CD4-positive, alpha-beta T cell treated with Interleukin-4 for 4 hours (primary cell): ENCODE measurements at places on chromosomes 2 and 18.

DNA sequence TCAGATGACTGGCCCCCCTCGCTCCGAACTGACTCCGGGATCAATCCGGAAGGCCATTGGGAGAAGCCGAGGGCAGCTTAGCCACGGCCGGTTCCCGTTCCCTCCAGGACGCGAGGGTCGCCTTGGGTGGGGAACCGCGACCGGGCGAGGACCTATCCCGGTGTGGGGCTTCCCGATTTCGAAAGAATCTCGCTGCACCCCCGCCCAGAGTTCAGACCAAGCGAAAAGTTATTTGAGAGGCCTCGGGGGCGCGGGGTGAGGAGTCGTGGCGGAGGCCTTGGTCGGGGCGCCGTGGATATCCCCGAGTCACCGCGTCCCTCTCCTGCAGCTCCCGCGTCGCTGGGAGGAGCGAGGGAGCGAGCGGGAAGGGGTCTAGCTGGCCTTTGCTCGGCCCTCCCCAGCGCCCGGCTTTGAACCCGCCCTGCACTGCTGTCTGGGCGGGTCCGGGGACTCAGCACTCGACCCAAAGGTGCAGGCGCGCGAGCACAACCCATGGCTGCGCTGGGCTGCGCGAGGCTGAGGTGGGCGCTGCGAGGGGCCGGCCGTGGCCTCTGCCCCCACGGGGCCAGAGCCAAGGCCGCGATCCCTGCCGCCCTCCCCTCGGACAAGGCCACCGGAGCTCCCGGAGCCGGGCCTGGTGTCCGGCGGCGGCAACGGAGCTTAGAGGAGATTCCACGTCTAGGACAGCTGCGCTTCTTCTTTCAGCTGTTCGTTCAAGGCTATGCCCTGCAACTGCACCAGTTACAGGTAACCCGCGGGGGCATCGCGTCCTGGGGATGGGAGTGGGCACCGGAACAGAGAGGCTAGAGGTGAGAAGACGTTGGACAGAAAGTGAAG is at the start of gene CYP27A1:
CYP27A1 (plus strand) TSS at position 457 of the 837 bp plus-strand sequence; CDS start at position 493, 36 bp downstream.
- DNase-seq = no peak

DNA sequence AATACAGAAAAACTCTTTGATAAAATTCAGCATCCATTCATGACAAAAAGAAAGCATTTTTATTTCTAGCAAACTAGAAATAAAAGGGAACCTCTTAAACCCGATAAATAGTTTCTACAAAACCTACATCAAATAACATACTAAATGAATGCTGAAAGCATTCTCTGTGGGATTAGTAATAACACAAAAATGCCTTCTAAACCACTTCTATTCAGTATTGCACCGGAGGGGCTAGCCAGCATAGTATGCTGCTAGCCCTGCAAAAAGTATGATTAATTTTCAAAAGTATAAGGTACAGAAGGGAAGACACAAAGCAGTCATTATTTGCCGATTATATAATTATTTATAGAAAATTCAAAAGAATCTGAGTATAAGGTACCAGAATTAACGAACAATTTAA is 145.2 kb downstream of the DTNB start:
- no peak for DNase-seq

DNA sequence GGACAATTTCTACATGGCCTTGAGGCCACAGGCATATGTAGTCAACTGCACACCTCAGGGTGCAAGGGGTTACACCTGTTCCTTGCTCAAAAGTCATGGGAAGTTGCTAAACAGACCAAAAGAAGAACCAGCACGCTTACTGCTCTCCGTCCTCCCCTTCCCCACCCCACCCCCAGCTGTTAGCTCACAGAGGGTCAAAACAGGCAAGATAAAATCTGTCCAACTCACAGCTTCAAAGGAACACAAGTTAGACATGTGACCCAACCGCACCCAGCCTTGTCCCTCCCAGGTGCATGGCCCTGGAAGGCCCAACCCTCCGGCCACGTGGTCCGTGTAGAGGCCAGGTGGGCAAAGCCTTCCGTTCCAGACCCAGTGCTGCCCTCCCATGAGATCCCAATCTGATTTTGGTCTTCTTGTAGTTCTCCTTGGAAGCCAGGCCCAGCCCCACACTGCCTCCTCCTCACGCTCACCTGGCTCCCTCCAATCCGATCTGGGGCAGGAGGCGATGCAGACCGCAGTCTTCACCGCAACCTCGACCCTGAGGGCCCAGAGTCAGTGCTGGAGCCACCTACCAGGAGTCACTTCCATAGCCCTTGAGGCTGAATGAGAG is 14.5 kb upstream of the ASPRV1 start:
- no peak for DNase-seq

- no peak for DNase-seq
Measured at GRCh38 chr2:172967036-172967982, 108.3 kb upstream of the MAP3K20 start.

- no peak for DNase-seq
Measured at GRCh38 chr2:218187296-218188015, 20.7 kb upstream of the CXCR1 start.

GRCh38 chr2:8581234-8581561 is 100.7 kb upstream of the ID2 start:
- no peak for DNase-seq

GRCh38 chr2:232795920-232796319 is 19.6 kb upstream of the KCNJ13 start:
- DNase-seq = no peak

DNA sequence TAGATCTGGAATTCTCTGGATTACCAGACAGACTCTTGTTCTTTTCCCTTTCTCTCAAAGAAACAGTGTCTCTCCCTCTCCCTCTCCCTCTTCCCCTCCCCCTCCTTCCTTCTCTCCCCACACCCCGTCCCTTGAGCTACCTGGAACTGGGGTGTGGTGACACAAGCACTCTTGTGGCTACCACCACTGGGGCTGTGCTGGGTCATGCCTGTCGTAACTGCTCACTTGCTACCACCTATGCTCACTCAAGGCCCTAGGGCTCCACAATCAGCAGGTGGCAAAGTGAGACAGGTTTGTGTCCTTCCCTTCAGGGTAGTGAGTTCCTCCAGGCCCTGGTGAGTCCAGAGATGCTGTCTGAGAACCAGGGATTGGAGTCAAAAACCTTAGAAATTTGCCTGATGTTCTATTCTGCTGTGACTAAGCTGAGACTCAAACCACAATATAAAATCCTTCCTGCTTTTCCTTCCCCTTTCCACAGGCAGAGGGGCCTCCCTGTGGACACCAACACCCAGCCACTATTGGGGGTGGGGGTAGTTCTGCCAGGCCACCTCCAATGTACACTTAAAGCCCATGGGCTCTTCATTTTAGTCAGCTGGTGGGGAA is 70.8 kb downstream of the OXER1 start:
- DNase-seq = peak; percentile 0

DNA sequence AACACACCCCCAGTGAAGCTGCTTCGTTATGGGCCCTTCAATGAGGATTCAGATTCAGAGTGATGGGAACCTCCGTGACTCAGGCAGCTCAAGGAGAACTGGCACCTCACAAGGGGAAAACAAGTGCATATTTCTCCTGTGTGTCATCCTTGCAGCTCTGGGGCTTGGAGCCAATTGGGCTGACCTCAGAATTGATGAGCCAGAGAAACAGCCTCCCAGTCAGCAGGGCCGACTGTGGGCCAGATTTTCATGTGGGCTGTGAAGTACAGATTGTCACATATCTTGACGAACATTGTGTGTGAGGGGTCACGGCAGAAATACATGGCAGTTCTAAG is 189.6 kb upstream of the SP5 start:
- no peak for DNase-seq

- no peak for DNase-seq
Measured at GRCh38 chr18:3808985-3809780, 359.2 kb downstream of the TGIF1 start.

DNA sequence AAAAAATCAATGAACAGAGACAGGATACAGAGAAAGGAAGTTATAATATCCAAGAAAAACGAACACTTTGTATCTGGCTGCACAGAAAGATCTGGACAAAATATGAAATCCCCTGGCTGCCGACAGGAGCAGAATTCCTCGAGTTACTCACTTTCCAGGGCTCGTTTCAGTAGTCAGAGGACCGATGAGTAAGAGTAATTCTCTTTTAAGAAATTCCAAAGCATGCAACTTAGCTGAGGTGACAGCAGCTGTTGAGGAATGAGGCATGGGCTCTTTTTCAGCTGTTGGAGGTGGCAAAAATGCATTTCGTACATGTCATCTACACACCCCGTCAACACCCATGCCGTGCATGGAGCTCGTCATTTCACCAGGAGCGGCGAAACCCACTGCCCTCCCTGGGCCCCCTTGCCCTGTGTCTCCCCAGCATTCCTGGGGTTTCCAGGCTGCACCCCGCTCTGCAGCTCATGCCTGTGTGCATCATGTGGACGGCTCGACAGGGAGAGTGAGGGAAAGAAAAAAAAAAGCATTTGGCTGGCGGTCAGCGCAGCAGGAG is 210.8 kb upstream of the SMIM21 start:
- DNase-seq = no peak

DNA sequence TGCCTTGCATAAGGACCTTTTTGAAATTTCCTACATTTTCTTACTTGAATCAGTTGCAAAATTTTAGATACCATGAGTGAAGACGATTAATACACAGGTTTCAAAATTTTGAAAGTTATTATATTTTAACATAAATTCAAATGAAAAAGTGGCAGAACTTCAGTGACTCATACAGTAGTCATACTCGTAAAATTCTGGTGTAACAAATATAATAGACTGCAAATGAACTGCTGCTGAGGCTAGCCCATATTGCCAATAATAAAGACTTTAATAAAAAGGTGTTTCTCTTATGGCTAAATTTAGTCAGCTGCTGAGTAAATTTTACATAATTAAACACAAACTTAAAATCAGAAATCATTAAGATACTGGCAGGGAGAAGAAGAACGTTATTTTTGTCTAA is 36.9 kb downstream of the MSH6 start:
- no peak for DNase-seq

DNA sequence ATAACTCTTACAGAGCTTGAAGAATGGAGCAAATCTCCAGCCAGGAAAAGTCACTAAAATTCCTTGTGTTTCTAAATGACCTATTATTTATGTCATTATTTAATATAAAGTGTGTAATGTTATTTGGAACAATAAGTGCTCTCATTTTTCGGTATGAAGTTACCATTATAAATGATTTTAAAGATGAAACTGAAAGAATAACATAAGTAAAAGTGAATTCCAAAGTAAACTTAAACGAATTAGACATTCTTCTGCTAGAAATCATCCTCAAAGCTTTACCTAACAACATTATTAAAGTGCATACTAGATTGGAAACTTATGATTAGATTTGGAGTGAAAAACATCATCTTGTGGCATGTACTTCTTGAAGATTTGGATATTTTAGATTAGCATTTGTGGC is 897.2 kb upstream of the CDH2 start:
- no peak for DNase-seq

GRCh38 chr2:203688798-203689197 is 17.6 kb upstream of the CD28 start:
- DNase-seq = no peak

DNA sequence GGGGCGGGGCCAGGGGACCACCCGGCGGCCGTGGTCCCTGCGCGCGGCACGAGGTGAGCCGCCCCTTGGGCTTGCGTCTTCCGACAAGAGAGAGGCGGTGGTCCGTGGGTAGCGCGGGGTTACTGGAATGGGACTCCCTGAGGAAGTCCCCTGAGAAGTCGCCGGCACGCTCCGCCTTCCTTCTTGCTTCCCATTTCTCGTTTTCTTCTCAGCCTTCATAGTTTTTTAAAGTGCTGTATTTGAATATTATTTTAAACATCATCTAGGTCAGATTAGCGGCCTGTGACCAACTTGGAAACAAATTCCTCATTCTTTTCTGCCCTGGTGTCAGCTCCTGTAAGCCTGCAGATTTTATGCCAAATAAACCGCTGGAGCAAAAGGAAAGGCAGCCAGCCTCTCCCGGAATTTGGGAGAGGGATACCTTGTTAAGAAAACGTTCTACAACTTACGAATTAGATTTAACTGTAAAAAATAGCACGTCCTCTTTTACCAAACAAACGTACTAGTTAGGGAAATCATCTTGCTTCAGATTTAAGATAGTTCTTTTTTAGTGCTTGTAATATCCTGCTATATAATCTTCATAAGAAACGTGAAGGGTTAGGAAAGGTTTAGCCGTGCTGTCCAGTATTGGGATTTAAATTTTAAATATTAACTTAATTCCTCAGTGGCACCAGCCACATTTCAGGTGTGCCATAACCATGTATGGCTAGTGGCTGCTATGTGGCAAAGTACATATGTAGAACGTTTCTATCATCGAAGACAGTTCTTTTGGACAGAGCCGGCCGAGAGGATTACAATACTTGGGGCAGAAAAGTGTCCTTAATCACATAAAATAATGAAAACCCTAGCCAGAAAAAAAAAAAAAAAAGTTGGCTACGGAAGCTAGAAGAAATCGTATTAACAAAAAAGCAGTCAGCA is 628 bp upstream of the PTPN2 start:
- DNase-seq = no peak

DNA sequence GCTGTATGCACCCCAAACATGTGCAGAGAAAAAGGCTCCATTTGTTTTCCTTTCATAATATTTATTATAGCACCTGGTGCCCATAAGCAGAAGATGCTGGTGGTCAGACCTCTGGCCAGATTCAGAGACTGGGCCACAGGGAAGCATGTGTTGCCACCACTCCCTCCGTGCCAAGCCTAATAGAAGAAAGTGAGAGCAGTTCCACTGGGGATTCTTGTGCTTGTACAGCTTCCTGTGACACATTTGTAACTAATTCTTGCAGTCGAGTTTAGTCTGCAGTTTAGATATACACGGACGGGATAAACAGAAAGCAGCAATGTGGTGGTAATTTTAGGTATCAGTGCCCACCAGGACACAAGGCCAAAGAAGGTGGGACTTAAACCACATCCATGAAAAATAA is 135.4 kb upstream of the PIEZO2 start:
- DNase-seq = no peak

- peak; percentile 35 for DNase-seq
Measured at GRCh38 chr2:118169359-118170005, 81.2 kb downstream of the INSIG2 start.

- no peak for DNase-seq
Measured at GRCh38 chr2:150885236-150885635, 376.4 kb downstream of the RBM43 start.

DNA sequence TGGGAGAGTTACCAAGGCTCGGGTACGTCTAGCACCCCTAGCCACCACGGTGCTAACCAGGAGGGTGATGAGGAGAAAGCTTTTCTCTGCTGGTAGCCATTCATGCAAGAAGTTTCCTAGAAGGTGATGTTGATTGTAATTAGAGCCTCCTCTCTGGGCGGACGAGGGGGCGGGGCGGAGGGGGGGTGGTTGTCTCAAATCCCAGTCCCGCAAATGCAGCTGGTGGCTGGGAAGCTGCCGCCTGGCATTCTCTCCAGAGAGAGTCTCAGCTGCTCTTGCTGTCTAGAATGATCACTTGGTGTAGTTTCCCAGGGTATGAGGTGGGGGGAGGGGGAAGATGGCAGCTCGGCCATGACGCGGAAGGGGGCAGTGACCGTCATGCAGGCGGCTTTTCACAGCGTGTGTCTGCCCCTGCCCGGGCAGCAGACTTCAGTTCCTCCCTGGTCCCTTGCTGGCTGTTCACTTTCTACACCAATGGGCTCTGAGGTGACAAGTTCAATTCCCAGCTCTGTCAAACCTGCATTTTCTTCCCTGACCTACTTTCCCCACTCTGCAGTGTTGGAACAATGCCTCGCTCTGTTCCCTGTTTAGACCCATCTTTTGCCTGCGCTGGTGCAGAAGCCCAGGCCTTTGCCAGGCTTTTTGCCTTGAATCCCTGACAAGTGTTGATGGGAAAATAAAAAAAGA is 61.5 kb upstream of the KLF7 start:
- DNase-seq = no peak
